T-helper 9 cell (primary cell): ENCODE measurements at places on chromosomes 4 and X.

- no peak for DNase-seq
Observed at GRCh38 chr4:97317201-97317600, 826.1 kb downstream of the STPG2 start.

DNA sequence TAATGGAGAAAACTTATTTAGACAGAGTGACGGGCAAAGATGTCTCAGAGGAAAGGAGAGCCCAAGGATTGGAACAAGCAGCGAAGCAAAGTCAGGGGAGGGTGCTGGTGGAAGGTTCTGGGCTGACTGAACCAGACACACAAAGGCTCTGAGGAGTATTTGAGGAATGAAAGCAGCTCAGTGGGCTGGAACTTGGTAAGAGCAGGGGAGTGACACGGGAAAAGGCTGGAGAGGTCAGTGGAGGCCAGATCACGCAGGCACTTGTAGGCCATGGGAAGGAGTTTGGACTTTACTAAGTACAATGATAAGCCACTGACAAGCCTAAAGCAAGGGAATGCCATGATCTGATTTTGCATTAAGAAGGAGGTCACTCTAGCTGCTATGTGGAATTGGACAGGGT lies 71.4 kb downstream of the TSC22D3 start:
- DNase-seq: no peak

DNA sequence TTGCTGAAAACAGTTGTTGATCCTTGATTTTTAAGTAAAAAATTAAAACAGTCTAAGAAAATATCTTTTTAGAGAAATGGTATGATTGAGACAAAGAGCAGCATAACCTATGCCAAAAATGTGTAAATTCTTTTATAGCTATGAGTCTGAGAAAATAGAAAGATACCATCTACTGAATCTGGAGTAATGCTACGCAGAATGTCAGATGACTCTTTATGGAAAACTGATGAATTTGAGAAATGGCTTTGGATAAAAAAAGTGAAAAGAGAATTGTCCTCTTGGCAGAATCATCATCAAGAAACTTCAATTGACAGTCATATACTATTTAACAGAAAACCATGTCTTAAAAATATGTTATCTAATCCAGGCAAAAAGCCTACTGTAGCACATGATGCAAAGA lies 183.1 kb downstream of the FAT4 start:
- no peak for DNase-seq

GRCh38 chr4:163544407-163545038 lies 50.0 kb downstream of the TMA16 start:
- peak; percentile 52 for DNase-seq
